ENCODE measurements at places on chromosomes 11 and 22.

- no peak for DNase-seq
Measured at GRCh38 chr22:49922484-49922883, 4.0 kb downstream of the CRELD2 start.

DNA sequence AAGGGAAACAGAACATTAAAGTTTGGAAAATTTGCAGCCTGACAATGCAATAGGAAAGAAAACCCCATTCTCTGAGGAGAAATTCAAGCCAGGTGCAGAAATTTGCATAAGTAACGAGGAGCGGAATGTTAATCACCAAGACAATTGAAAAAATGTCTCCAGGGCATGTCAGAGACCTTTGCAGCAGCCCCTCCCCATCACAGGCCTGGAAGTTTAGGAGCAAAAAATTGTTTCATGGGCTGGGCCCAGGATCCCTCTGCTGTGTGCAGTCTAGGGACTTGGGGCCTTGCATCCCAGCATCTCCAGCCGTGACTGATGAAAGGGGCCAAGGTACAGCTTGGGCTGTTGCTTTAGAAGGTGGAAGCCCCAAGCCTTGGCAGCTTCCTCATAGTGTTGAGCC lies 780.2 kb downstream of the LRRC4C start:
- no peak for DNase-seq

DNA sequence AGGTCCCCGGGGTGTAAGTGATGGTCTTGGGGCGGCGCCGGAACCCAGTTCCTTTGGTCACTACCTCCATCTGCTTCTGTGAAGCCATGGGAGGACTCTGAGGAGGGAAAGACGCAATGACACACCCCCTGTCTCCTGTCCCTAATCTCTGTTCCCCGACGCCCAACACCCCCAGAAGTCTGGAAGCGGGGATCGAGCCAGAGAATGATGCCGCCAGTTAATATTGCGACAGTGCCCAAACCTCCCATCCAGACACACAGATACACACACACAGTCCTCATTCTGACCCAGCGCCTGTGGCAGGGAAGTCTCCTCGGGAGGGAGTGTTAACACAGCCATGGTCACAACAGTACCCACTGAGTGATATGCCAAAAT lies 352 bp downstream of the C22orf23 start:
- no peak for DNase-seq

DNA sequence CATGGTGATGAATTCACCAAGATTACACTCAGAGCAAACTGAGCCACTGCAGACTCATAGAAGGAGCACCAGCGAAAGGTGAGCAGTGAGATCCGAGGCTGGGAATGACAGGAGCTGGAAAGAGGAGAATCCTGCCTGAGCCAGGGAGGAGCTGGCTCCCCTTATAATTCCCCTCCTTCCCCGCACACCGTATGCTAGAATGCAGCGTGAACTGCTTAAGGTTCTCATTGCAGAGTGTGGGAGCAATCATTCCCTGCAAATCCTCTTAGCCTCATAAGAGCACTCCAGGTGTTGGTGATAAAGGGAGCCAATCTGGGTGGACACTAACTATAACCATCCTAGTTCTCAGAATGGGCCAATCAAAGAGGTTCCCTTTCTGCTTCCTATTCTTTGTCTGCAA lies 127.6 kb upstream of the TEAD1 start:
- DNase-seq: no peak
